Naive thymus-derived CD4-positive, alpha-beta T cell (primary cell): ENCODE measurements at places on chromosomes 12 and 14. TPM values are rescaled to one million over a fixed set of nuclear protein-coding genes. Genes with fewer than 3 reads are reported as not detected.

- H3K4me1 ChIP-seq = peaks cover 4% of the 10 kb centered on the region
- DNase-seq = peak; percentile 56
- H3K4me3 ChIP-seq = no peak overlapping the region
- no peaks in the 10 kb centered on the region for H3K27me3 ChIP-seq
- no peaks in the 10 kb centered on the region for H3K36me3 ChIP-seq
These were observed 169.5 kb upstream of the FOXN3 start for GRCh38 chr14:89586258-89587135.

DNA sequence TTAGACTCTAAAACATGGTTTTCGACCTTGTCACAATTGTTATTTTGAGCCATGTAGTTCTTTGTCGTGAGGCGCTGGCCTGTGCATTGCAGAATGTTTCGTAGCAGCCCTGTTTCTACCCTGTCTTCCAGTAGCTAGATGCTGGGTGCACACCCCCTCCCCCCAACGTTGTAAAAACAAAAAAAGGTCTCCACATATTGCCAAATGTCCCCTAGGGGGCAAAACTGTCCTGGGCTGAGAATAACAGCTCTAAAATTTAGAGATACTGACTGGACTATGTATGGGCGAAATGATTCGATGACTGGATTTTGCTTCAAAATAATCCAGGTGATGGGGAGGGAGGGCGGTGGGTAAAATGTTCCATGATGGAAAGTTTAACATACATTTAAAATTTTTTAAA, 126.1 kb upstream of the FUT8 start:
- no peak for DNase-seq
- H3K27me3 ChIP-seq = no peaks in the 10 kb centered on the region
- no peak overlapping the region for H3K27ac ChIP-seq
- H3K36me3 ChIP-seq = no peaks in the 10 kb centered on the region
- H3K4me1 ChIP-seq = peaks cover 62% of the 10 kb centered on the region

GRCh38 chr12:4796694-4797482, 76.7 kb downstream of the GALNT8 start:
- no peaks in the 10 kb centered on the region for H3K27me3 ChIP-seq
- H3K4me3 ChIP-seq = no peak overlapping the region
- no peaks in the 10 kb centered on the region for H3K4me1 ChIP-seq
- DNase-seq = no peak
- no peak overlapping the region for H3K27ac ChIP-seq

- no peaks in the 10 kb centered on the region for H3K36me3 ChIP-seq
- H3K4me3 ChIP-seq = no peak overlapping the region
- H3K27me3 ChIP-seq = no peaks in the 10 kb centered on the region
- H3K27ac ChIP-seq = no peak overlapping the region
These were observed 269.0 kb downstream of the SLC15A4 start for GRCh38 chr12:128554546-128555304.

DNA sequence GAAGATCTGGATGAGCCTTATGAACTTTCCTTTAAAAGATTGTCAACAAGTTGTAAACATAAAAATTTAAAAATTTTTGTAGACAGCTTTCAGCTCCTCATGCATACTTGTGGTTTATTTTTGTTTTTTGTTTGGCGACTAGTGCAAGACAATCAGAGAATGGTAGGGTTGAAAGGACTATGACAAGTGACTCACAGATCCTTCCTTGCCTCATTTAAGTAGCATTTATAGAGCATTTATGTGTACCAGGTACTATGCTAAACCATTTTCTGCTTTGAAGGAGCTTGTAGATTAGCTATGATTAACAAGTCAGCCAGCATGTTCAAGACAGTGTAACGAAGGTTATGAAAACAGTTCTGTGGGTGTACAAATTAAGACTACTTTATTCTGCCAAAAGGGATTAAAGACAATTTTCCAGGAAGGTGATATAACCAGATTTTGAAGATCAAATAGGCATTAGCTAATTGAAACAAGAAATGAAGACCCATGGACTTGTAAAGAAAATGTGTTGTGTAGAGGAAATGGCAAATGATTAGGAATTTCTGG, 122.0 kb downstream of the PCNX1 start:
- no peaks in the 10 kb centered on the region for H3K4me1 ChIP-seq
- peaks cover 12% of the 10 kb centered on the region for H3K36me3 ChIP-seq
- H3K27ac ChIP-seq = no peak overlapping the region
- no peak for DNase-seq

DNA sequence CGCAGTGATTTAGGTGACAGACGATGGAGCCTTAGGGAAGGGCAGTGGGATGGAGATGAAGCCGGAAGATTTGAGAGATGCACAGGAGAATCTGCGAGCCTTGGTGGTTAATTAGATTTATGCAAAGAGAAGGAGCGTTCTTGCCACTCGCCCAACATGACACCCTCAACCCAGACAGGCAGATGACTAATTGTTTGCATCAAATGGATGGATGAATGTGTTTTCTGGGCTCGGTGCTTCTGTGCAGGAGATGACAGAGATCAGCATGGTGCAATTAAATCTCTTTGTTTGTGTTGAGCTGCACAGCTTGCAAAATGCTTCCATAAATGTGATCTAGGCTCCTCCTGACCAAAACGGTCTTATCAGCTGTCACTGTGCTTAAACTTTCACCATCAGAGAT, 202.3 kb upstream of the PRMT8 start:
- no peak overlapping the region for H3K4me3 ChIP-seq
- no peaks in the 10 kb centered on the region for H3K27me3 ChIP-seq

GRCh38 chr14:104792101-104792884, 3.3 kb downstream of the AKT1 start:
- no peak for DNase-seq
- H3K4me3 ChIP-seq = no peak overlapping the region
- H3K36me3 ChIP-seq = peaks cover 37% of the 10 kb centered on the region
- no peak overlapping the region for H3K27ac ChIP-seq
- no peaks in the 10 kb centered on the region for H3K27me3 ChIP-seq
- peaks cover 18% of the 10 kb centered on the region for H3K4me1 ChIP-seq

DNA sequence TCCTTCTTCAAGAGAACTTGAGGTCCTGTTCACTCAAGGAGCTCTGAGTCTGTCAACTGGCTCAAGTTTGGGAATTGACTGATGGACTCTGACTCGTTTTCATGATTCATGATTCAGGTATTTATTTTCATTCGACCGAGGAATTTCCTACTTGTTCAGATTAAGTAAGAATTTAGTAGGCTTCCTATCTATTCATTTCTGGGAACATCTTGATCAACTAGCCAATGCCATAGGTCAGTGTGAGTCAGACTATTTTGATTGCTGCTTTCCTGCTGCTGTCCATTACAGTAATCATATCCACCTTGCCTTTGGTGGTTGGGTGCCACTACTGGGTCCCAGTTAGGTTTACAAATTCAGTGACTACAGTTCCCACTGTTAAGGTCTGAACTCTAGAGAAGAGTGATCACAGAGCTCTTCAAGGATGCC, 6.1 kb downstream of the FAM186A start:
- H3K4me3 ChIP-seq = no peak overlapping the region
- H3K27ac ChIP-seq = no peak overlapping the region
- H3K27me3 ChIP-seq = no peaks in the 10 kb centered on the region
- H3K36me3 ChIP-seq = no peaks in the 10 kb centered on the region
- DNase-seq = no peak

DNA sequence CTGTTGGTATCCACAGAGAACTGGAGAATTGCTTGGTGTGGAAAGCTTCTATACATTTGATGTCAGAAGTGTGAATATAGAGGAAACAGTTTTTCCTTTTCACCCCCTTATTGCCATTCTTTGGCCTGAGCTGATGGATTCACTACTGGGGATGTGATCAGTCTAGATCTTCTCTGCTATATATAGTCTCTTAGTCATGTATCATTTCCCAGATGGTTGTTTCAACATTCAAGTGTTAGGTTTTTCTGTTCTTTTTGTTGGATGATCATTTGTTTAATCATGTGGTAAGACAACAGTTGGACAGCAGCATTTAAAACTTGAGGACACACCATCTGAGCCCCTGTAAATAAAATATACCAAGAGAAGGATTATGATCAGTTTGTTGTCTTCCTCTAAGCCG, 29.6 kb downstream of the TMX1 start:
- DNase-seq = no peak
- H3K36me3 ChIP-seq = no peaks in the 10 kb centered on the region
- no peaks in the 10 kb centered on the region for H3K4me1 ChIP-seq
- no peaks in the 10 kb centered on the region for H3K27me3 ChIP-seq
- no peak overlapping the region for H3K27ac ChIP-seq
- H3K4me3 ChIP-seq = no peak overlapping the region

DNA sequence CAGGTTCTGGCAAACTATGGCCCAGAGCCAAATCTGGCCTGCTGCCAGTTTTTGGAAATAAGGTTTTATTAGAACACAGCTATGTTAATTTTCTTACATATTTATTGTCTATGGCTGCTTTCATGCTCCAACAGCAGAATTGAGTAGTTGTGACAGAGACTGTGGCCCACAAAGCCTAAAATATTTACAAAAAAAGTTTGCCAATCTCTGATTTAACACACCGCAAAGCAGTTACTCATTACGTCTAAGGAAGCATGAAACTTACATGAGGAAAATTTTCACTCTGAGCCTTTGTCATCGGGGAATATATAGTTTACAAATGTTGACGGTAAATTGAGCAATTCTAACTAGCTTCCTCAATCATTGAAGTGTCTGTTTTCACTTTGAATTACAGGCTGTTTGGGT, 96.5 kb downstream of the UNC79 start:
- no peak for DNase-seq
- no peaks in the 10 kb centered on the region for H3K27me3 ChIP-seq
- no peaks in the 10 kb centered on the region for H3K36me3 ChIP-seq
- H3K27ac ChIP-seq = no peak overlapping the region
- H3K4me3 ChIP-seq = no peak overlapping the region

GRCh38 chr12:94255006-94255405, 106.6 kb downstream of the PLXNC1 start:
- no peak overlapping the region for H3K27ac ChIP-seq
- no peaks in the 10 kb centered on the region for H3K36me3 ChIP-seq
- H3K4me1 ChIP-seq = no peaks in the 10 kb centered on the region
- DNase-seq = no peak

- no peak for DNase-seq
- peaks cover 14% of the 10 kb centered on the region for H3K36me3 ChIP-seq
These were observed 112.1 kb downstream of the MON2 start for GRCh38 chr12:62578726-62579125.

GRCh38 chr14:75491376-75491978, 30.8 kb upstream of the BATF start:
- DNase-seq = no peak
- H3K27ac ChIP-seq = no peak overlapping the region
- H3K27me3 ChIP-seq = no peaks in the 10 kb centered on the region
- H3K4me1 ChIP-seq = no peaks in the 10 kb centered on the region

GRCh38 chr12:124893792-124894516, 20.5 kb downstream of the UBC start:
- no peak overlapping the region for H3K27ac ChIP-seq
- H3K27me3 ChIP-seq = no peaks in the 10 kb centered on the region
- DNase-seq = no peak
- no peaks in the 10 kb centered on the region for H3K36me3 ChIP-seq
- no peaks in the 10 kb centered on the region for H3K4me1 ChIP-seq
- H3K4me3 ChIP-seq = no peak overlapping the region

DNA sequence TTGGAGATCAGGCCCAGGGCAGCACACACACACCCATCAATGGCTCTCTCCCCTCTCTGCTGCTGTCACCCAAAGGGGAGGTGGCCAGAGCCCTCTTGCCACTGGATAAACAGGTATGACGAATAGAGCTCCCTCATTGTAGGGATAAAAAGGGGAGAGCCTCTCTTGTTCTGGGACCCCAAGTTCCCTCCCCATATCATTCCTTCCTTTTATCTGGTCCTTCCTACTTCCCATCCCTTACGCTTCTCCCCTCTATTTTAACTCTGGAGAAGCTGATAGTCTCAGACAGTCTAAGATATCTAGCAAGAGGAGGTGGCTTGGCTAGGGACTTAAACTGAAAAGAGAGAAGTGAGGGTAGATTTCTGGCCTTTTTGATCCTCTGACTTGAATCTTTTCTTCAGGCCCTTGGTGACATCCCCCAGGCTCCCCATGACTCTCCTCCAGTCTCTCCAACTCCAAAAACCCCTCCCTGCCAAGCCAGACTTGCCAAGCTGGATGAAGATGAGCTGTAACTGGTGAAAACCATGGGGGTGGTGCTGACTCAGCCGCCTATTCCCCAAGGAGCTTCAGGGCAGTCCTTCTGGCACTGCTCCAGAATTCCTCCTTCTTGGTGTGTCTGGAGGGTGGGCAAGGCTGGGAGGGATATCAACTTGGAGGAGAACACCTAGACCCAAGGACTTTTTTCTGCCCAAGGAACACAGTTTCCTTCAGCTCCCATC, 5.3 kb downstream of the ARHGEF25 start:
- no peaks in the 10 kb centered on the region for H3K36me3 ChIP-seq
- H3K4me3 ChIP-seq = no peak overlapping the region
- DNase-seq = no peak
- H3K27me3 ChIP-seq = peaks cover 11% of the 10 kb centered on the region

DNA sequence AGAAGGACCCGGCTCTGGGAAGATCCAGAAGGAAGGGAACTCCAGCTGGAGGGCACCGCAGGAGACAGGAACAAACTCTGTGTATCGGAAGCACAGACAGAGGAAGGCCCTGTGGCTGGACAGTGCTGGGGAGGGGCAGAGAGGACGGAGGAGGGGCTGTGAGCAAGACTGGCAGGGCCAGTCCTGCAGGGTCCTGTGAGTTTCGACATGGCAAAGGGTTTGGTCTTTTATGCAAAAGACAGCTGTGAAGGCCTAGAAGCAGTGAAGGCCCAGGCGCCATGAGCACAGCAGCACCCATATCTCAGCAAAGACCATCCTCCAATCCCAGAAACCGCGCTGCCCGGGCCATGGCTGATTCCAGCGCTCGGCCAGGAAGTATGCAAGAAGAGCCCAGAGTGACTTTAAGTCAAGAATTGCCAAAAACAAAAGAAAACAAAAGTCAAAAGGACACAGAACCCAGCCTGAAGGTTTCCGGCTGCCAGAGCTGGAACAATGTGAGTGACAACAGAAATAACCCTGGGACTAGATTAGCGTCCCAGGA, 126.5 kb downstream of the NCOR2 start:
- DNase-seq = no peak
- no peaks in the 10 kb centered on the region for H3K27me3 ChIP-seq
- H3K27ac ChIP-seq = no peak overlapping the region
- H3K4me1 ChIP-seq = no peaks in the 10 kb centered on the region
- H3K36me3 ChIP-seq = no peaks in the 10 kb centered on the region

RIC8B gene
- total RNA-seq = 9.8 TPM

C12orf60 gene
- 0.97 and 1.9 TPM in 2 replicates for total RNA-seq

NRXN3 gene
- not detected for total RNA-seq

DTX3 gene
- total RNA-seq = 35.6 TPM

ANHX gene
- not detected for total RNA-seq

GALNT6 gene
- total RNA-seq = 2.5 TPM

MORN3 gene
- total RNA-seq = 8.1 TPM

PGAM5 gene
- 21.3 TPM for total RNA-seq

EPYC gene
- not detected in 2 replicates for total RNA-seq

CKB gene
- total RNA-seq = 19.8 TPM

ANGEL1 gene
- total RNA-seq = 35.7 TPM

KRT77 gene
- 0.11 TPM for total RNA-seq

RFX4 gene
- not detected for total RNA-seq

MPHOSPH9 gene
- total RNA-seq = 102 TPM
